ENCODE measurements at places on chromosomes 4 and X.

DNA sequence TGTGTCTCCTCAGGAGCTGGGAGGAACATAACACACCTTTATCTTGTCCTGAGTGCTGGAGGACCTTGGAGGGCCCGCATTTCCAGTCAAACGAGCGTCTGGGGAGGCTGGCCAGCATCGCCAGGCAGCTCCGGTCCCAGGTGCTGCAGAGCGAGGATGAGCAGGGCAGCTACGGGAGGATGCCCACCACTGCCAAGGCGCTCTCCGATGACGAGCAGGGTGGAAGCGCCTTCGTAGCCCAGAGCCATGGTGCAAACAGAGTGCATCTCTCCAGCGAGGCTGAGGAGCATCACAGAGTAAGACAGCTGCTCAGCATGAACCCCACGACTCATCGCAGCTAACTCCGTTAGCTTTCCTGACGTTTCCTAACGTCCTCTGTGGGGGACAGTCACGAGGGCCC lies 430 bp downstream of the TRIML1 start:
- DNase-seq, result no peak

- no peak for DNase-seq
Observed at GRCh38 chr4:71052034-71052433, 58.6 kb downstream of the DCK start.

- no peak for DNase-seq
Observed at GRCh38 chrX:54640736-54641135, 110.7 kb downstream of the GNL3L start.

DNA sequence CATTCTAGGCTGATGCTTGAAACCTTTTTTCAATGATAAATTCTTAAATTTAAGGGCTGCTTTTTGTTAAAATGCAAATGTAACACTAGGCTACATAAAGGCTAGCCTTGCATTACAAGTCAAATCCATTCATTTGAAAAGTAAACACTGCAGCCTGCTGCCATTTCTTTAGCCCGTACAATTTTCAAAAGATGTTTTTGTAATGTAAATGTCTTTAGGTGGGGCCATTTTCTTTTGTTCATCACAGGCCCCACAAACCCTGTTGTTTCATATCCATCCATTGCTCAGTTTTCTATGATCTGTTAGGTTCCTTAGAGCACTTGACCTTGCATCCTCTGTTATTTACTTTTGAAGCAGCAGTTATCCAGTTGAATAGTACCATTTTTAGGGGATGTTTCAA lies 296.2 kb upstream of the AMOT start:
- no peak for DNase-seq

DNA sequence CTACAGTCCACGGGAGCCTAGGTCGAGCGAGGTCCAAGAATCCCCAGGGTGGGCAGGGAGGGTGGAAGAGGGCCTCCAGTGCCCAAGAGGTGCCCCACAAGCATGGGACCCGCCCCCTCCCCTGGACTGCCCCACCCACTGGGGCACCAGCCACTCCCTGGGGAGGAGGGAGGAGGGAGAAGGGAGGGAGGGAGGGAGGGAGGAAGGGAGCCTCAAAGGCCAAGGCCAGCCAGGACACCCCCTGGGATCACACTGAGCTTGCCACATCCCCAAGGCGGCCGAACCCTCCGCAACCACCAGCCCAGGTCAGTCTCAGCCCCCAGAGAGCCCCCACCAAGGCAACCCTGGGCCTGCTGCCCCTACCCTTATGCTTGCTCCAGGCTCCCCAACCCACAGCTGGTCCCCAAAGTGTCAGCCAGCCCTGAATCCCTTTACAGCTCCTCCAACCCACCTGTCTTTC lies at the start of gene GATA1:
GATA1 (plus strand) TSS at position 250 of the 460 bp plus-strand sequence. CDS start 4,520 bp downstream, outside the sequence.
- no peak for DNase-seq

- peak; percentile 53 for DNase-seq
Observed at GRCh38 chr4:145936142-145936996, 2.3 kb downstream of the ZNF827 start.

GRCh38 chr4:82900066-82900410 lies 497 bp upstream of the THAP9 start:
- DNase-seq, result no peak

GRCh38 chr4:78557841-78558240 lies 6.3 kb downstream of the ANXA3 start:
- no peak for DNase-seq

DNA sequence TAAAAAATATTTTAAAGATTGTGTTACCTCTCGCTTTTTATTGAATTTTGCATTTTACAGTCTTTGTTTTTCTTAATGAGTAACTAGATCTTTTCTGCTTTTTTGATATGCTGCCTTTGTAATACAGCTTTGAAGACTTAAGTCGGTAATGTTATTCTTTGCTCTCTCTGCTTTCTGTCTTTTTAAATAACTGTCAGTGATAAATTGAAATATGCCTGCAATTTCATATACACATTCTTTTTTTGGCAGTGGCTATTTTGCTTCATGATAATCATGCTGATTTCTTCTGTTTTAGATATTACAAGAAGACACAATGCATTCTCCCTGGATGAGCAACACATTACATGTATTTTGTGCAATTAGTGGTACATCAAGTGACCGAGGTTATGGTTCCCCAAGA lies 42.0 kb upstream of the IL13RA1 start:
- DNase-seq, result no peak

GRCh38 chrX:40513012-40513411 lies 67.8 kb upstream of the ATP6AP2 start:
- no peak for DNase-seq

DNA sequence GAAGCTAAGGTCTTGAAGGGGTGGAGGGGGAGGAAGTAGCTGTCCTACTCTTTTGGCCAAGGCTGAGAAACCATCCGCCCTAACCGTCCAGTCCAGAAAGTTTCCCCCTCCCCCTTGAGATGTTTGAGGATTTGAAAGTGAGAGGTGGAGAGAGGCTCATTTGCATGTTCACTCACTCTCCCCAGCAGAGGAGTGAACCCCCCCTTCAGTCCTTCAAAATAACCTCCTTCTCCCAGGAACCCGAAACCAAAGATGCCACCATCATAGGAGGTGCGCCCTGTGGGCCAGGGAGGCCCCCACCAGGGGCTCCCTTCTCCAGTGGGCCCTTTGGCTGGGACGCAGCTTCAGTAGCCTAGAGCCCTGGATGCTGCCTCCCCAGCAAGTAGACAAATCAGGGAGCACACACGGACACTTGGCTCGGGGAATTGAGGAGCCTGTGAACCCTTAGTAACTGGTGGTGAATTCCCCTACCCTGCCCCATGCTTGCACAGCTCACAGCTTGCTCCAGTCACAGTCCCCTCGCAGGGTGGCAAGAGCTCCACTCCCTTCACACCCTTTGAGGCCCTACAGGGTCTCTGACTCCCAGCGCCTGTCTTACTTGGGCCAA lies 25.6 kb downstream of the ELF4 start:
- DNase-seq, result no peak

GRCh38 chr4:1614854-1615595 lies 69.1 kb downstream of the FAM53A start:
- no peak for DNase-seq

GRCh38 chr4:184795214-184795844 lies 30.4 kb downstream of the ACSL1 start:
- no peak for DNase-seq

DNA sequence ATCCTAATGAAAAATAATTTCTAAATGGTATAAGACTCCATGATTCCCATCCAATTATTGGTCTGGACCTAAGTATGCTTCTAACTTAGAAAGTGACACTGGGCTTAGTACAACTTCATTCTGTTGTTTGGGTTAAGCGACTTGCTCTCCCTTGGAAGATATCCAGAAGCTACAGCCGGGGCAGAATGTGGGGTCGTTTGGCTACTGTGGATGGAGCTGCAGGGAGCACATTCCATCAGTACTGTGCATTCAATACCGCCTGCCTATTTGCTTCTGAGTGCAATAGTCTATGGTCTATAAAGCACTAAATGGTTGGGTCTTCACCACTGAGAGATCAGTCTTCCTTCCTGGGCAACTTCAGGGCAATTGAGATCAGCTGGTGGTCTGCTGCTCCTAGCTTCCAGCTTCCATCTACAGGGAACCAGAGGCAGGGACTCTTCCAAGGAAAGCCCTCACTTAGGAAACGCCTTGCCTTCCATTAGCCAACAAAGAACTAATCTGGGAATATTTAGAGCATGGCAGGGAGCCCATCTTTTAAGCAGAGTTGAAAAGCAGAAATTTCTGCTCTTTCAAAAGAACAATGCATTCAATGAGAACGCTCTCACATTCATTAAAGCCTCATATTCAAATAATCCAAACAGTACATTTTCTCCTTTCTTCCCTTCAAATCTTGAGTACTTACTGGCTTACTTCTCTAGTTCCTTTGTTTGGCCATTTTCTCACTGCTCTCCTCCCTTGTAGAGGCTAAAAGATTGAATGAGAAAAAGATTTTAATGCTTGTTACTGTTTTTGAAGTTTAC lies 1049.9 kb upstream of the TENM3 start:
- no peak for DNase-seq

DNA sequence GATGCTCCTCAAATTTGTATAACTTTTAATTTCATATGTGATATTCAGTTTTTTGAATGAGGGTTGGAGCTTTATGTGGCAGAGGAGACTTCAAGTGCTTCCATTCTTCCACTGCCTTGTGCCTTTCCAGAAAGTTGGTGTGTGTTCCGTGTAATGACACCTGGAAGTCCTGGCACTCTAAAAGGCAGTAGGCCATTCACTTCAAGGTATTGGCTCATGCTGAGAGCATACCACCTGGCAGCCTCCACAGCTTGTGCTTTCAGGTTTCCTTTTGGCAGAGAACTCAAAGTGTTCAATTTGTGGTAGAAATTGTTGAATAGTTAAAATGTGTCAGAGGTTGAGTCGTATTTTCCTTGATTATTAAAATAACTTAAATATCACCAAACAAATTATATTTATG lies 49.6 kb downstream of the GRIA2 start:
- no peak for DNase-seq

DNA sequence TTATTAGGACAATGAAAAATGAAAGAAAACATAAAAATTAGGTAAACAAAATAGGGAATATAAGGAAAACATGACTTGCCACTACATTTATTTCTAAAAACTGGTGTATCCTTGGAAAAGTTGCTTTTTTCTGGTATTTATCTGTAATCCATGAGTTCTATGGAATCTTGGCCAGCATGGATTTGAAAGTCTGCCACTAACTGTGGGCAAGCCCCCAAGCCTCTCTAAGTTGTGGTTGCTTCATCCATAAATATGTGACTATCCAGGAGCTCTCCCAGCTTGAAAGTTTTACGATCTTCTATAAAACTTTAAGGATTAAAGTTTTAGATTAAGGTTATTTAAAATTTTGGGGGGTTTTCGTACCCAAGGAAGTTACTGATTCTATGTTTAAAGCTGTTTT lies 21.8 kb downstream of the RPS6KA3 start:
- DNase-seq, result no peak

DNA sequence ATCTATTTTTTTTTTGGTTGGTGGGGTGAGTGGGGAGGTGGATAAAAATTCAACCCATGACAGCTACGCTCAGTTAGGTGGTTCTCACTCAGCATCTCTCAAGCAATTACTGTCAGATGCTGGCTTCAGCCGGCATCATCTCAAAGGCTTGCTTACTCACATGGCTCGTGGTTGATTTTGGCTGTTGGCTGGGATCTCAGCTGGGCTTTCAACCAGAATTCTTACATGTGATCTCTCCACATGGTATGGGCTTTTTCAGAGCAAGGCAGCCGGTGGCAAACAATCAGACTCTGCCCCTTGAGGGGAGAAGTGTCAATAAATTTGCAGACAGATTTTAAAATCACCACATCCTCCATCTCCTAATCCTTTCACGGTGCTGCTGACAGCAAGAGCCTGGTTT lies 47.2 kb downstream of the SLC34A2 start:
- no peak for DNase-seq

GRCh38 chr4:156959298-156959702 lies 12.3 kb downstream of the PDGFC start:
- DNase-seq, result no peak

- no peak for DNase-seq
Observed at GRCh38 chr4:61485056-61485455, 284.9 kb downstream of the ADGRL3 start.

DNA sequence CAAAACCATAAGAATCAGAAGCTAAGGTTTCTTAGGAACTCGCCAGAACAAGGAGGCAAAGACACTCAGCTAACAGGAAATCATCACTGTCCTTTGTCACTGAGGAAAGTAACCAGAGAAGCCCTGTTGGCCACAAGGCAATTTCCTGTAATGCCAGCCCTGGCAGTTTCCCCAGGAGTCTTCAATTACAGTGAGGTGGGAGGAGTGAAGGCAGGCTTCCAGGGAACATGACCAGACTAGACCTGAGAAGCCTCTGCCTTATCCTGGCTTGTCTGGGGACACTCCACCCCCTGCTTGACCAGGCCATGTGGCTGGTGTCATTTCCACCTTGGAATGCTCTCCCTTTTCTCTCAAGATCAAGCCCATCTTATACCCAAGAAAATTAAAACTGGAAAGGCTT lies 125.3 kb downstream of the COL4A6 start:
- no peak for DNase-seq

- DNase-seq, result no peak
Observed at GRCh38 chrX:45322382-45322781, 121.7 kb upstream of the DIPK2B start.

DNA sequence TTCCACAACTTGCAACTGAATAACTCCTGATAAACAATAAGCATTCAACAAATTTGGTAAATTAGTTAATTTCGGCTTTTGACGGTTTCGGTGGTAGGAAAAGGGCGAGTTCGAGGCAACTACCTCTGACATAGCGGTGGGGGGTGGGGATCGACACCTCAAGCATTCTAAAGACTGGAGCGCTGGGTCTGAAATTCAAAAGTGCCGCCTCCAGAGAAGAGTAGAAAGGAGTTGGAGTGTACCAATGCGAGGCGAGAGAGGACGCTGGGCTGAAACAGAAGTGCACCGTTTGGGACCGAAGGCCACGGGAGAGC lies 725 bp downstream of the SMC1A start:
- no peak for DNase-seq

DNA sequence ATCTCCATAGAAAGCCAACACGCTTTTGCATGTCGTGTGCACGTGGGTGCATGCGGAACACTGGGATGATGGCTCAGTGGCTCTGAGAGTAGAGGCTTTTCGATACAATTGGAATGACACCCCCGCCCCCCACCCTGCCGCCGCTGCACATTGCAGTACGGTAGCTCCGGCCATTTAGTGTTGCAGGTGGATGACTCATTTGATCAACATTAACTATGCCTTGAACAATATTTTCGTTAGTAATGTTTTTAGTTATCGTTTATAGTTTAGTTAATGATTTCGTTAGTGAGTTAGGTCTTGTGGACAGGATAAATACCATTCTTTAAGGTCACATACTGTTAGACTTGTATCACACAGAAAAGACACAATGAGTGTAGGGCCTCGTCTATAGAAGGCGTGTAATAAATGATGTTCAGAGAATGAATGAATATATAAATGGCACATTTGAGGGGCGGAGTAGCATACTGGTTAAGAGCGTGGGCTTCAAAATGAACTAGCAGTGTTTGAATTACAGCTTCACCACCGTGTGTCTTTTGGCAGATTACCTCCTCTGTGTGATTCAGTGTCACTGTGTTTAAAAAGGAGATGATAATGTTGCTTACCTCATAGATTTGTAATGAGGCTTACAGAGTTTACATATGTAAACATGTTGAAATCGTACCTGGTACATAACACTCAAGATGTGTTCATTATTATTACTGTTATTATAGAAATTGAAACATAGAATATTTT lies 67.2 kb upstream of the TENM3 start:
- no peak for DNase-seq
